ENCODE measurements at places on chromosomes 16 and 17.
A peak's percentile ranks its signal among the peaks of the same experiment; 100 is the strongest.

DNA sequence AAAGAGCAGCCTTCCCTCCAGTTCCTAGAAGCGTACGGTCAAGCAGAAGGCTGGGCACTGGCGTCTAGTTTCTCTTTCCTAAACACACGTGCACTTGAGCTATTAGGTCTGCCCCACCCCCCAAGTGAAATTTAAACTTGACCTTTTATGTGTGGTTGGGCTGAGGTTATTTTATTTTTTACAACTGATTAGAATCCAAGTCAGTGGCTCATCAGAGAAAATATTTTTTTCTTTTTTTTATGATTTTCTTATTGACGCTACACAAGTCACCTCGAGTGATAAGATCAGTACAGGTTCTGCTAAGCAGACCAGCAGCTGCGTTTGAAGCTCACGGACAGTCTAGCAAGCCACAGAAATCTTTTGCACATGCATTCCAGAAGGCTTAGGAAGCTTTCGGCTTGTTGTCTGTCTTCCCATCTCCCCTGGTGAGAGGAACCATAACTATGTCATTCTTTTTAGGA lies 95.1 kb downstream of the ZFHX3 start:
- DNase-seq, result no peak

GRCh38 chr17:56939869-56940484 lies 20.9 kb downstream of the COIL start:
- DNase-seq, result peak; percentile 71

GRCh38 chr16:17382514-17382913 lies 88.2 kb downstream of the XYLT1 start:
- DNase-seq, result no peak

- DNase-seq, result no peak
These were observed 65.3 kb upstream of the PLCG2 start for GRCh38 chr16:81713796-81714195.

DNA sequence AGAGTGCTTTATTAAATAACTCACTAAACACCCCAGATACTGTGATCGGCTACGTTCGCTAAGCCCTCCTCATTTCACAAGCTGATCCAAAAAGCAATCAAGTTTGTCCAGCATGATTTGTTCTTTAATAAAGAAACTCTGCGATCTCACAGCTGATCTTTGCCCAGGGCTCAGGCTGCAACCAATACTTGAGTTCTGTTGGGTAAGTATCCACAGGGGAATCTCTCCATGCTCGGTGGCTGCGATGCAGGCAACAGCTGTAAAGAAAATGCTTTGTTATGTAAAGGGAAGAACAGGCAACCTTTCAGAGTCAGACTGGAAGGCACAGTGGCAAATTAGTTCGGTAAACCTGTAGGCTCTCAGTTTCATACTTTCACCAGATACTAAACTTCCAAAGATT lies 67.5 kb downstream of the SHISA6 start:
- DNase-seq, result no peak

- DNase-seq, result peak; percentile 91
These were observed 31.0 kb upstream of the RHOT1 start for GRCh38 chr17:32111141-32111771.

GRCh38 chr16:46900455-46901235 lies 16.5 kb downstream of the GPT2 start:
- no peak for DNase-seq

- DNase-seq, result no peak
These were observed 254.1 kb upstream of the IRX3 start for GRCh38 chr16:54540525-54541180.

GRCh38 chr17:29761040-29761761 lies 138.5 kb upstream of the CORO6 start:
- DNase-seq, result peak; percentile 93

GRCh38 chr17:80746262-80746935 lies 201.8 kb downstream of the RPTOR start:
- DNase-seq, result no peak

- no peak for DNase-seq
These were observed 75.3 kb upstream of the TNRC6C start for GRCh38 chr17:77883213-77883650.

- DNase-seq, result no peak
These were observed 15.8 kb downstream of the MEOX1 start for GRCh38 chr17:43645765-43646481.

- DNase-seq, result peak; percentile 62
These were observed 102.6 kb upstream of the CREBBP start for GRCh38 chr16:3983081-3983520.

DNA sequence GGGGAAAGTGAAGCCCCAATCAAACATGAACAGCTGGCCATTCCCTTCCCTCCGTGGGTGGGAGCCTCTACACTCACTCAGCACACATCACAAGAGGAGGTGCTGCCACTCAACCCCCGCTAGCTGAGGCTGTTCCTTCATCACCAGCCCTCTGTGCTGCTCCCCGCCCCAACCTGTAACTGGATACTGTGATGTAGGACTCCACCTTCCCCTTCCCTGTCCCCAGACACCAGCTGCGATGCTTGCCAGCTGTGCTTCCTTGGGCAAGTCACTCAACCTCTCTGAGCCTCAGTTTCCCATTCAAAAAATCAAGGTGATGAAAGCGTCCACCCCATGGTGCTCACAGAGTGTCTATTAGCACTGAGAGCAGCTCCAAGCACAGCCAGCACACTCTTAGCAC lies 273.2 kb downstream of the MRTFB start:
- peak; percentile 69 for DNase-seq

GRCh38 chr17:60606036-60606435 lies 6.0 kb downstream of the PPM1D start:
- no peak for DNase-seq

DNA sequence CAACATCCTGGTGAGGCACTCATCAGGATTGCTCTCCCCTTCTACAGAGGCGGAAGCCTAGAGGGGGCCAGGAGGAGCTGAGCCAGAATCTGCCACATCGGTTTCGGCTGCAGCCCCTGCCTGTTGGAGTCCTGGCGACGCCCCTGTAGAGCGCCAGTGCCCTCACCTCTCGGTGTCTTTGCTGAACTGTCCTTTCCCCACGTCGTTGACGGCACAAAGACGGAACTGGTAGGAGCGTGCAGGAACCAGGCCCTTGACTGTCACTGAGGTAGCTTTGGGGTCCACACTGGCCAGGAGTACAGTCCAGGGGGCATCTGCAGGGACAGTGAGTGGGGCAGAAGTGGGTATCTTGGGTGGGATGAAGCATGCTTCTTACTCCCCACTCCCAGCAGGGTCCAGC lies 110.3 kb upstream of the CDC42EP4 start:
- no peak for DNase-seq

DNA sequence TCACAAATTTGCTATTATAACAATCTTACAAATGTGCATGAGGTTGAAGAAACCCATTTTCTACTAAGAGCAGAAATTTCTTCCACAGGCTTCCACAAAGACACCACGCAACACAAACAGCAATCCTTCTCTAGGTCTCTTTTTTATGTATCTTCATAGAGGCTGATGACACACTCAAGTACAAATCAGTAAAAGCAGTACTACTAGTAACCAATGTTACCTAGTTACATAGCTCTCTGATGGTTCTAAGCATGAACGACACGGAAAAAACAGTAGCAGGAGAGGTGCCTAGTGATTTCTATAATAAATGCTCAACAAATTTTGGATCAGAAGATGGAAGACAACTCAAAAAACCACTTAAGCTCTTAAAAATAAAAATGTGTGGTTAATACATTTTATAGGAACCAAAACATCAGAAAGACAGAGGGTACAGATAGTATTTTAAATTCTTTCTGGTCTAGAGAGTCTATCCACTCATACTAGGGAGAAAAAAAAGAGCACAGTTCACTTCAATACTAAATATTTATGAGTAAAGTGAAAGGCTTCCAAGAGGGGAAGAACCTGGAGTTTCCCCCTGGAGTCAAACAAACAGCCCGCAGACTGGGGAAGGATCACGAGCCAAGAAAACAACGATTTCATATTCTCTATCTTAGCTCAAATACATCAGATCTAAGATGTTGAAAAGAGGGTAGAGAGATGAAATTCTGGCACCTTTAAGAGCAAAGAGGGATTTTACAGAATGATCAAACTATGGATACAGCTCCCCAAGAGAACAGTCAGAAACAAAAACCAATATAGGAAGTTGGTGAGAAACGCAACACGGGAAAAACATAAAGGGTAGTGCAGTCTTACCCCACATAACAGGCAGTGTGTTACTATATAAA lies 40.2 kb downstream of the SMG6 start:
- no peak for DNase-seq

DNA sequence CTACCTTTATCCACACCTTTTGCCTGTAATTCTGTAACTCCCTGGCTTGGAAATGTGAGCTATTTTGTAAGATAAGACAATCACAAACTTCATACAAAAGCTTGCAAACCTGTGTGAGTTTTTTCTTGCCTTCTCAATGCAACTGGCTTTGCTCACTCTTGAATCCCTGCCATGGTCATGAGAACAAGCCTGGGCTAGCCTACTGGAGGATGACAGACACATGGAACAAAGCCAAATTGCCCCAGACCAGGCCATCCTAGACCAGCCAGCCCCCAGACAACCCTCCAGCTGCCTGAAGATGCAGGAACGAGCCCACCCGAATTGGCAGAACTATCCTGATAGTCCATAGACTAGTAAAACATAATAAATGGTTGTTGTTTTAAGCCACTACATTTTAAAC lies 466.6 kb upstream of the ERCC4 start:
- peak; percentile 68 for DNase-seq

DNA sequence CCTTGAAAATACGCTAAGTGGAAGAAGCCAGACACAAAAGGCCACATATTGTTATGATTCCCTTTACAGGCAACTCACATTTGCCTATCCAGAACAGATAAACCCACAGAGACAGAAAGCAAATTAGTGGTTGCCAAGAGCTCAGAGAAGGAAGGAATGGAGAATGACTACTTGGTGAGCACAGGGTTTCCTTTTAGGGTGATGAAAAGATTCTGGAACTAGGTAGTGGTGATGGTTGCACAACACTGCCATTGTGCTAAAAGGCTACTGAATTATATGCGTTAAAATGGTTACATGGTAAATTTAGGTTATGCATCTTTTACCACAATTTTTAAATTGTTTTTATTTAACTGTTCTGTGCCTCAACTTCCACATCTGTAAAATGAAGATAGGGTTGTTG lies 4.4 kb downstream of the COPRS start:
- no peak for DNase-seq

DNA sequence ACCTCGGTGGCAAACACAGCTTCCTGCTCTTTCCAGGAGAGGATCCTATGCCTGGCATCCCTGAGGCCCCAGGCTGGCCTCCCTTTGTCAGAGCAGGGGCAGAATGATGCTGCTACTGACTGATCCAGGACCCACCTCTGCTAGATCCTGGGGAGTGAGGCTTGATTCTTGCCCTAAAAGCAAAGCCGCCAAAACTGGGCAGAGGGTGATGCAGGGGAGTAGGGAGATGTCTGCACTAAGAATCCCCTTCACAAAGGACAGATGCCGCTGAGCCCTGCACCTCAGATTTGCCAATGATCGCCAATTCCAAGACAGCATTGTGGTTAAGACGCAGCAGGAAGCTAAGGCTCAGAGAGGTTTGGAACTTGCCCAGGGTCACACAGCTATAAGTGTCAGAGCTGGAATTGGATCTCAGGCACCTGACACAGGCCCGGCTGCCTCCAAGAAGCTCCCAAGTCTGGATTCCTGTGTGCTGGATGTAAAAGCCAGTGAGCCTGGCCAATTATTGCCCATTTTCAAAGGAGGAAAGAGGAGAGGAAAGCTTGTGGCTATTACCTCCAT lies 60.7 kb upstream of the TNRC6C start:
- DNase-seq, result no peak

DNA sequence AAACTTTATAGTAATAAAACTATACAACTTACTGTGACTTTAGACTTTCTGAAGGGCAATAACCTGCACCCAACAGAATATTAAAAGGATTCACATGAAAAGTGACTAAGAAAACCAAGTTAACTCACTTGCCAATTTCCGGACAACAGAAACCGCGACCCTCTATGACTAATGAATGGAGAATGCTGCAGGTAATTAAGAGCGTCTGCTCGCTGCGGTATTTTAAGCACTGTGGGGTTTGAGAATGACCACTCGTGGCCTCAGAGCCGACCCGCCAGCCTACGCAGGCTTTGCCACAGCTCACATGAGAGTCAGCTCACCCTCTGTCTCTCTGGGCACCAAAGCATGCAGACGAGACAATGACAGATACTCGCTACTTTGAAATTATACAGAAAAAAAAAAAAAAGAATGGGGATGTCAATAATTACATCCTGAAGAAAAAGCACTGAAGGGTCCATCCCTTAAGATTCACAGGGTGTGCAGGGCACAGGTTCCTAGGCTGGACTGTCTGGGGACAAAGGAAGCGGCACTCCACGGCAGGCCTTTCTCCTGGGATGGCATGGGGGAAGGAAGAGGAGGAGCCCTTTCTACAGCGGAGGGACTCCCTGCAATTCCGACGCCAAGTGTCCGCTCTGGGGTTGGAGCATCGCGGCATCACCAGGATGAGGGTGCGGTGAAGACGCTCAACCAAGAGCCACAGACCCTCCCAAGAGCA lies 35.0 kb downstream of the ZCCHC14 start:
- DNase-seq, result no peak

DNA sequence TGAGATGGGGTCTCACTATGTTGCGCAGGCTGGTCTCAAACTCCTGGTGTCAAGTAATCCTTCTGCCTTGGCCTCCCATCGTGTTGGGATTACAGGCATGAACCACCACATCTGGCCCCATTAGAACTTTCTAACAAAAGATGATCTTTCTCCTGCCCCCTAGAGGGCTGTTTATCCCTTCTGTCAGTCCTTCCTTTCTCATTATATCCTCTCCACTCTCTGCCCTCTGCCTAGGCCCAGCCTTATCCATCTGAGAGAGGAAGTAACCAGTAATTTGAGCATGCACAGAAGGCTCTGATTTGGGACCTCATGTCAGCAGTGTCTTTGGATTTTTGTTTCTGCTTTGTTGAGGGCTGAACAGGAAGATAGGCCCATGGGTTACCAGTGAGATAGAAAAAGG lies 4.4 kb upstream of the DHX40 start:
- DNase-seq, result peak; percentile 88

DNA sequence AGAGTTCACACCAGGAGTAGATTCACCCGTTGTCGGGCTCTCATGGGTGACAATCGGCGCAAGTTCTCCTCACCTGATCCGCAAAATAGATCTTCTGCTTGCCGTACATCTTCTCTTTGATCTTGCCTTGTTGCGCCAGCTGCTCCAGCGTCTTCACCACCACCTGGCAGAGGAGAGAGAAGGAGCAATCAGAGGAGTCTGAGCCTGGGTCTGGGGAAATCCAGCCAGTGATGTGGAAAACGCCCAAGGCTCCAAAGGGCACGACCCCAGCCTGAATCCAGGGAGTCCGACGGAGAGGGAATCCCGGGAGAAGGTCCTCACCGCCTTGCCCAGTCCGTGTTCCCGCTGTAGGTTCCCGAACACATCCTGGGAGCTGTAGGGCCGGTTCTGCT lies 393 bp downstream of the PSMC3IP start:
- peak; percentile 67 for DNase-seq

GRCh38 chr16:2969545-2970521 lies 685 bp downstream of the PAQR4 start:
- DNase-seq, result peak; percentile 91

GRCh38 chr17:45431531-45432404 lies 902 bp downstream of the ARHGAP27 start:
- DNase-seq, result peak; percentile 92

GRCh38 chr17:42754782-42755181 lies 6.2 kb upstream of the RAMP2 start:
- DNase-seq, result no peak

- peak; percentile 20 for DNase-seq
These were observed 983.9 kb upstream of the EEF2KMT start for GRCh38 chr16:6081320-6081976.

GRCh38 chr17:9467518-9467917 lies 108.1 kb downstream of the STX8 start:
- DNase-seq, result no peak

- no peak for DNase-seq
These were observed 482 bp downstream of the IRF8 start for GRCh38 chr16:85899444-85899843.
